Activated T-helper 2 cell treated with anti-CD3 and anti-CD28 coated beads, Interferon-gamma antibody, Interleukin-2, Interleukin-4, amounts not matched to agents 10 μg/mL and 5 μg/mL and 100 μg/mL, durations not matched to agents 14 hours and 24 hours and 36 hours (primary cell): ENCODE measurements at places on chromosomes 3 and 15.
A peak's percentile ranks its signal among the peaks of the same experiment; 100 is the strongest.

GRCh38 chr3:53938645-53939044 is 47.0 kb upstream of the SELENOK start:
- DNase-seq = peak; percentile 13

DNA sequence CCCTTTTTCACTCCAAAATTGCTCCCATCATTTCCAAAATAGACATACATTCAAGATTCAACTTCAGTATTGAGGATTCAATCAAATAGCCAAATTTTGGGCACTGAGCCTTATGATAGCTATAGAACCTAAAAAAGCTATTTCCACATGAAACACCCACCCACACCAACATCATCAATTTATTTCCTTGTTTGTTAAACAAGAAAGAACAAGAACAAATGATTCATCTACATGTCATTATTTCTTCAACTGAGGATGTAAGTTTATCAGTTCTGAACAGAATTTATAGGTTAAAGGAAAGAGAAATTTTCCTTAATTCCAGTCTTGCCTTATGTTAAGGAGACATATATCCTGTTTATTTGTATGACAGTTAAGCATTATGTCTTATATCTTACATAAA is 32.2 kb downstream of the DPPA2 start:
- DNase-seq = no peak

GRCh38 chr15:65339920-65340319 is 35.4 kb downstream of the RNU5B-1 start:
- no peak for DNase-seq

DNA sequence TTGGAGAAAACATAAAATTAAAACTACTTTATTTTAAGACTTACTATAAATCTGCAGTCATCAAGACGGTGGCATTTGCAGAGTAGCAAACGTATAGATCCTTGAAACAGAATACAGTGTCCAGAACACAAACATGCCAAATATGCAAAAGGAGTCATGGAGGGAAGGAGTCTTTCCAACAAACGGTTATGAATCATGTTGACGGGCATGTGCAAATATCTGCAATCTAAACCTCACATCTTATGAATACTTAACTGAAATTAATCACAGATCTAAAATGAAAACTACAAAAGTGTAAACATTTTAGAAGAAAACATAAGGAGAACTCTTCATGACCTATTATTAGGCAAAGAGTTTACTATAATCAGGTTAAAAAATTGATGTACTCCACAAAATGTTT is 69.4 kb downstream of the TFRC start:
- no peak for DNase-seq

GRCh38 chr15:52180196-52180835 is 10.9 kb downstream of the GNB5 start:
- no peak for DNase-seq

GRCh38 chr3:45719655-45720487 is 30.7 kb downstream of the SACM1L start:
- DNase-seq = no peak

GRCh38 chr3:9695345-9695744 is 8.3 kb upstream of the CPNE9 start:
- no peak for DNase-seq

DNA sequence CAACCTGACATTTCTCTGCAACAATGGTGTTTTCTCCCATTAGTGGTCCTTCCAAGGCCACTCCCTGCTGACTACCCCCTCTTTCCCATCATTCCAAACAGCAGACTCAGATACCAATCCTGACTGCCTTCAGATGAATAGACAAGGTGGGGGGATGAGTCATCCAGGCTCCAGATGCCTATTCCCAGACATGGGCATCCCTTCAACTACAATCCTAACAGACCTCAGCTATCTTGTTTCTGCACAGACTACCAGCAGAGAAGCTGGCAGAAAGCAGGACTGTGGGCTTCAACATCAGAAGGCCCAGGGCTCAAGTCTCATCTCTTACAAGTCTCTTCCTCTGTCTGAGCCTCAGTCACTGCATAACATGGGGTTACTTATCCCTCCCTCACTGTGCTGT is 2.2 kb downstream of the RBP1 start:
- no peak for DNase-seq

GRCh38 chr3:107682580-107682979 is 159.8 kb downstream of the BBX start:
- no peak for DNase-seq

- DNase-seq = no peak
These were observed 81.6 kb downstream of the AKAP13 start for GRCh38 chr15:85462029-85462428.

DNA sequence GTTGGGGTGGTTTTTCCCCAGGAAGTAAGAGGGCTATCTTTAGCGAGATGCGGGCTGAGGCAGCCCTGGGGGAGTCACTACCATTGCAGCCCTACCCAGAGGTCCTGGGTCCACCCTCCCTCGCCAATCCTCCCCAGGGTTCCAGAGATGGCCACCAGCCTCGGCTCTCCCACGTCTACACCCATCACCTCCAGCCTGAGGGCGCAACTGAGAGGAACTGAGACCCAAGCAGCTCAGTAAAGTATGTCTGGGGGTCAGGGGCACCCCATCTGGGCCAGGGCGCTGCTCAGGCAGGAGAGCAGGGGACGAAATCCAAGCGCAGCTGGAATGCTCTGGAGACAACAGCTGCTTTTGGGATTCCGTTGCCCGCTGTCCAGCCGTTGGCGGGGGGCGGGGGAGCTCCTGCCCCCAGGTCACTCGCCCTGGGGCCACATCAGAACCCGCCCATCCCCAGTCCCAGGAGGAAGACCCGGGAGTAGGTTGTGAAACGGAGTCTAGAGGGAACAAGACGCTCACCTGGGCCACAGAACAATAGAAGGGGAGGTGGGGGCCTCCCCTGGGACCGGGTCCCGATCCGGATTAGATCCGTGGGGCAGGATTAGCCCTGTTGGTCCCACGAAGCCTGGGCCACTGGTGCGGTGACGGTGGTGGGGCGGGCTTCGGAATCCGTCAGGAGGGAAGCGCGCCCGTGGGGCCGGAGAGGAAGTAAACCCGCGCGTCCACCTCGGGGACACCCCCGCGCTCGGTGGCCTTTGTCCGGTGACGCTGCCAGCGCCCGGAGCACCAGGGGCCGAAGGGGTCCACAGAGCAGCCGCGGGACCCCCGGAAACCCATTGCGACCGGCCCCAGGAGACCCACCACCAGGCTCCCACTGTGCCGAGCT is 1.4 kb upstream of the NDUFAF3 start:
- DNase-seq = peak; percentile 41

DNA sequence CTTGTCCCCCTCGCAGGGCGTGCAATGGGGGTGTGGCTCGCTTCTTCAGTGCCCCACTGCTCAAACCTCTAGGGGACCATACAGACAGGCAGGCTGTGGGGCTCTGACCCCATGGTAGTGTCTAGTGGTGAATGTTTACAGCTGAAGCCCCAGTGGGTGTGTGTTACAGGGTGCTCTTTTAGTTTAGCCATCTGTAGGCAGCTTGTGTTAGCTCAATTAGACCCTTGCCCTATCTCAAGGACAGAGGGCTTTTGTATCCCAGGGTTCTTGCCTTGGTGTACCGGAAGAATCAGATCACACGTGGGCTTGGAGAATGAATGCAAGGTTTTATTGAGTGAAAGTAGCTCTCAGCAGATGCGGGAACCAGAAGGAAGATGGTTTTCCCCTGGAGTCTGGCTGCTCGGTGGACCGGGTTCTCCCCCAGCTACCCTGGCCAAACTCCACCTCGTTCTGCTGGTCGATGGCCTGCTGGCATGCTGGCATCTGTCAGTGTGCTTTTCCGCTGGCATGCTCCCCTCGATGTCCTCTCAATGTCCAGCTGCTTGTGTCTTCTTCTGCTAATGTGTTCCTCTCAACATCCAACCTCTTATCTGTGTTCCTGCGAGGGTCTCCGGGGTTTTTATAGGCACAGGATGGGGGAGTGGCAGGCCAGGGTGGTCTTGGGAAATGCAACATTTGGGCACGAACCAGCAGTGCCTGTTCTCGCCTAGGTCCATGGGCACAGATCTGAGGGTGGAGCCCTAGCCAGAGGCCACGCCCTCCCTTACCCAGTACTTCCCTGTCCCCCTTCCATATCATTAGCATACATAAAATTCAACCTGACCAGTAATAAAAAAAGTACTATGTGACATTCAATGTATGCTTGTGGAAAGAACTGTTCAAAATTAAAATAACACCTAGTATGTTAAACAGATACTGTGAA is 6.6 kb downstream of the SPCS1 start:
- DNase-seq = no peak

- no peak for DNase-seq
These were observed 50.5 kb upstream of the IQSEC1 start for GRCh38 chr3:13123765-13124164.

DNA sequence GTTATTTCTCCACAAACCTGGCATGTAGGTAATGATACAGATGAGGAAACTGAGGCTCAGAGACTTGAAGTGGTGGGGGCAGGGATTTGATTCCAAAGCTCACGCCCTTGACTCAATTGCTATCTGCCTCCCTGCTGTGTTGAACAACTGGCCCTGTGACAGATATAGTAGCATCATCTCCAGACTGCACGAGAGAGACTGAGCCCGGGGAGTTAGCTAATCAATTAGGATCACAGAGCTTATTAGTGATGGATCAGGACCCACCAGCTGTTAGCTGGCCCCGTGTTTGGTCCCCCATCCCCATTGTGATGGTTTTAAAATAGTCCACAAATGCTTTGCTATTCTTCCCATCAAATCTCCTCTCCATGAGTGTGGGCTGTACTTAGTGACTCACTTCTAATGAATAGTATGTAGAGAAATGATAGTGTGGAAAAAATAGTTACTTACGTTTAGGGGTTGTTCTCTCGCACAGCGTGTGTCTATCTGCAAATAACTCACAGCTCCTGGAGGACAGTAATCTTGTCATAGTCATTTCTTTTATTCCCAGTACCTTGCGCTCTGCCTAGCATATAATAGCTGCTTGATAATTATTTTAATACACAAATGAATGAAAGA is 74.4 kb upstream of the KLF13 start:
- DNase-seq = no peak

DNA sequence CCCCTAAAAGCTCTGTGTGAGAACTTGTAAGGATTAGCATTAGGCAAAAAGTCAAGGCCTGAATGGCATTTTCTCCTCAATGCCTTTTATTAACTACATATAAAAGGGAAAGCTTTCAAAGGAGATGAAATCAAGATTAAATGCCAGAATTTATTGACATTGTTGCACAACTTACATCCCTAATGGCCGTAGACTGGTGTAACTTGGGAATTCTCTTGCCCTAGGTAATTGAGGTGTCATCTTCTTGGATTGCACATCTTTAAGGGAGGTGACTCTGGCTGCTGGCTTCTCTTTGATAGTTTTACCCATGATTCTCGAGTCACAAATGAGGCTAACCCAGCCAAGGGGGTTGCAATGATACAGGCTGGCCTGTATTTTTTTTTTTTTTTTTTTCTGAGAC is 249.1 kb downstream of the TBL1XR1 start:
- no peak for DNase-seq

- DNase-seq = no peak
These were observed 1.7 kb downstream of the P2RY14 start for GRCh38 chr3:151276687-151277042.

- DNase-seq = no peak
These were observed 63.4 kb upstream of the FOXP1 start for GRCh38 chr3:71646971-71647370.

GRCh38 chr3:175005193-175005592 is 146.1 kb downstream of the NAALADL2 start:
- DNase-seq = no peak

DNA sequence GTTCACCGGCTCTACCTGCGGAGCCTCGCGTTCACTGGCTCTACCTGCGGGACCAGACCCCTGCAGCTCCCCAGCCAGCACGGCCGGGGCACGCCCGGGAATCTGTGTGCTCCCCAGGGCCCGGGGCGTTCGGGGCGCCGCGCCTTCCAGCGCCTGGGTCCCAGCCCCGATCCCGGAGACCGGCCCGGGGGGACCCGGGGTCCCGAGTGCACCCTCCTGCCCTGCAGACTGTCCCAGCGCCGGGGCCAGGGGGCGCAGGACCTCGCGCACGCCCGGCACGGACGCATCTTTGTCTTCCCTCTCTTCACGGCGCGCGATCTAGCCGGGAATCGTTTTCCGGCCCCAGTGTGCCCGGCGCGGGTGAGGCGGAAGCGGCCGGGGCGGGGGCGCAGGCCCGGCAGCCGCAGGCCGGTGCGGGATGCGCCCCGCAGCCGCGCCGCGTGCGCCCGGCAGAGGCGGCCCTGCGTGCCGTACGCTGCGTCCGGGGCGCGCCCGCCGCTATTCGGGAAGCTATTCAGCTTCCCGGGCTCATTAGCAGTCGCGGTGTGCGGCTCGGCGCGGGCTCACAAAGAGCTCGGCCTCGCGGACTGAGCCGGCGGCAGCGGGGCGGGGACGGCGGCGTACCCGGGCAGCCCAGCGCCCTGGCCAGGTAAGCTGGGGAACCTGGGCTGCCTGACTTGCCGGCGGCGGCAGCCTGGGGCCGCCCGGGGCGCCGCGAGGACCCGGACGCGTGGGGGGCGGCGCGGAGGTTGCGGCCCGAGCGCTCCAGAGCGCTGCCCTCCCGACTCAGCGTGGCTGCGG is at the start of gene APBA2:
TSS of gene APBA2 (plus strand) at position 345 of the 801 bp plus-strand sequence. CDS start 167,911 bp downstream, outside the sequence.
- DNase-seq = peak; percentile 16

DNA sequence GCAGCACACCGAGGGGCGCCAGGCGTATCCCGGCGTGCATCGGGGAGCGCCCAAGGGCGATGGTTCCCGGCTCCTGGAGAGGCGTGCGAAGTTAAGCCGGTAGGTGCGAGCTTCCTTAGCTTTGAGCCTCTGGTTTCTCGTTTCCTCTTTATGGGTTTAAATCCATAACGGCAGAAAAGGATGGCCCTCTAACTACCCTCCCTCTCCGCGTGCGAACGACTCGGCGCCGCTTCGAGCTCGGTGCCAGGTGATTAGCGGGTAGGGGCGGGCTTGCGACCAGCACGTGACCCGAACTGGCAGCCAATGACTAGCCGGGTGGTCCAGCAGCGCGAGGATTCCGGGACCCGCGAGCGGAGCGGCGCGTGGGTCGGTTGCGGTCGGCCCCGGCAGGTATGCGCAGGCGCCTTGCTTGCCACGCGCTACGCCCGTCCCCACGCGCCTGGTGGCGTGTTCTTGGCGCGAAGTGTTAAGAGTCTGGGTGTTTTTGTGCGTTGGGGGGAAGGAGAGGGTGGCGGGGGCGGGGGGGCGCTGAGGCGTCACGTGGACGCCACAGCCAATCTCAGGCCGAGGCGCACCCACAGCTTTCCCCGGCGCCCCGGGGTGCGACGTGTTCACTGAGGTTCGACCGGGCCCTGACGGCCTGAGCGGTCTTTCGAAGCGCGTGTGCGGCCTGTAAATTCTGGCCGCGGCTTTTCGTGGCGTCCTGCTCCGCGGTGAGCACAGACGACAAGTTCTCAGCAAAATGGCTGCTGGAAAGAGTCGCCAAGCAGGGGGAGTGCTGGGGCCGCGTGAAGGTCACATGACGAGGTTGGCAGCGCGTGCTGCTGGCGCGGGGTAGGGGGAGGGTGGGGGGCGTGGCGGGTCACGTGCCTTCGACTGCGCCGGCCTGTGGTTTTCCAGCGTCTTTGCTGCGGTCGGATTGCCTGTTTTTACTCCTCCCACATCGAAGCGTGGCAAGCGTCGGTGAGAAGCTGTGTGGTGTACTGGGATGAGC is 38.7 kb upstream of the MGA start:
- peak; percentile 71 for DNase-seq

- DNase-seq = no peak
These were observed 18.6 kb downstream of the NEK4 start for GRCh38 chr3:52752045-52752660.
